ENCODE measurements at places on chromosomes 7 and 10.

- DNase-seq = no peak
Observed at GRCh38 chr7:98877692-98878364, 504 bp upstream of the TRRAP start.

GRCh38 chr10:759898-760477, 70.5 kb upstream of the DIP2C start:
- no peak for DNase-seq

- DNase-seq = no peak
Observed at GRCh38 chr10:117519286-117519685, 23.3 kb upstream of the EMX2 start.

DNA sequence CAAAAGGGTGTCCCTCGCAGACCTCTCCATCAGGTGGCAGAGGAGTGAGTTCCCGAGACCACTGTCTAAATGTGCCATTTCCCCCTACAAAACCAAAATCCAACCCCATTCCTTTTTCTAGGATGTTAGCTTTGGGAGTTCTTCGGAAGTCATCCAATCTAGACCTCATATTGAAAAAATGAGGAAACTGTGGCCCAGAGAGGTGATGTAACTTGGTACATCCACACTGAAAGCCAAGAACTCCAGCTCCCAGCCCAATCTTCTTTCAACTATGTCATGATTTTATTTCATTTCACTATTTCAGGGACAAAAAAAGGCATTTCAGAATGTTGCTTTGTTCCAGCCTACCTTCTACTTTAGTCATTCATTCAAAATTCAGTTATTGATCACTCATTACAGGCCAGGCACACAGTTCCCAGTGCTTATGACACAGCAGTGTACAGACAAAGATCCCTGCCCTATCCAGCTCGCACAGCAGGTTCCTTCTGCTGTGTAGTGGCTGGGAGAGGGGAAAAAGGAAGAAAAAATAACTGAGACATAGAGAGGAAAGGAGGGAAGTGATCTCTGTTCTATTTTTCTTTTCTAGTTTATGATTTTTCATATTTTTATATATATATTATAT, 35.8 kb downstream of the SCRN1 start:
- no peak for DNase-seq

DNA sequence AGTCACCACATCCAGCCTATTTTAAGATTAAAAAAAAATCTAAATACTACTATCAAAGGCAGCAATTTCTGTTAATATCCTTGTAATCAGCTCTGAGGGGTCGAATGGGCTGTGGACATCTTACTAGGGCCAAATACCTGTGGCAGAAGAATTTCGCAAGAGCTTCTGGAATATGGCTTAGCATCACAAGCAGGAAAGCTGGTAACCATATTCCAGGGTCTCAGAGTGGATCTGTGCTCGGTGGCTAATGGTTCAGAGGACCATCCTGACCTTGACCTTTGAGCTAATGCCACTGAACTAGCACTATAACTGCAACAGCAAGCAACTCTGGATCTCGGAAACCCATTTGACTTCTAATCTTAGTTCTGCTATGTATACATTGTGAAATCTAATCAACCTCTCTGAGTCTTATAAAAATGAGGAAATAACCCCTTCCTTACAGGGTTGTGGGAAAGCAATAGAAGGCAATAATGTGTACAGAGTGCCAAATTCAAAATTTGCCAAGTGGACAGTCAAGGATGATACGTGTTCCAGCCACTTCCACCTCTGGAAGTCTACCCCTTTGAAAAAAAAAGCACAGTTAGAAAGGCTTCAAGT, 65.5 kb downstream of the CYP26A1 start:
- DNase-seq = no peak

DNA sequence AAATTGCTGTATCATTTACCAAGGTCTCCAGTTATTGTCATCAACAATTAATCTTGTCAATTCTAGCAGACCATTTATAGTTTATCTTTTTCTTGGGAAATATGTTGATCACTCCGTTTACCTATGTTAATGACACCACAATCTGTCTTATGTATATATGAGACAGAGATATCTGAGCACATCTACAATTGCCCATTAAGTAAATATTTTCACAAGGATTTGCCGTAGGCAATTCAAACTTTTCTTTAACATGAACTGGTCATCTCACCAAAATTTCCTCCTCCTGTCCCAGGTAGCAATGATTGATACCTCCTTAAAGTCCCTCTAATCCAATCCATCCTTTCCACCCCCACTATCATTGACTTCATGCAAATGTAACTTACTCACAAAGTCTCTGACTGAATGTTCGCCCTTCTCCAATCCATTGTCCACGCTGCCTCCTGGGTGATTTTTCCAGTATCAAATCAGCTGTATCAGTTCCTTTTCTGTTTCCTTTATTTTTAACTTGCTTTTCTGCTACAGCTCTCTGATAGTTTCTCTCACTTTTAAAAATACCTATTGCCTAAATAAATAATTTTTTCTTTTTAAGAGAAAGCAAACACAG, 138.3 kb downstream of the GNAT3 start:
- DNase-seq = no peak

DNA sequence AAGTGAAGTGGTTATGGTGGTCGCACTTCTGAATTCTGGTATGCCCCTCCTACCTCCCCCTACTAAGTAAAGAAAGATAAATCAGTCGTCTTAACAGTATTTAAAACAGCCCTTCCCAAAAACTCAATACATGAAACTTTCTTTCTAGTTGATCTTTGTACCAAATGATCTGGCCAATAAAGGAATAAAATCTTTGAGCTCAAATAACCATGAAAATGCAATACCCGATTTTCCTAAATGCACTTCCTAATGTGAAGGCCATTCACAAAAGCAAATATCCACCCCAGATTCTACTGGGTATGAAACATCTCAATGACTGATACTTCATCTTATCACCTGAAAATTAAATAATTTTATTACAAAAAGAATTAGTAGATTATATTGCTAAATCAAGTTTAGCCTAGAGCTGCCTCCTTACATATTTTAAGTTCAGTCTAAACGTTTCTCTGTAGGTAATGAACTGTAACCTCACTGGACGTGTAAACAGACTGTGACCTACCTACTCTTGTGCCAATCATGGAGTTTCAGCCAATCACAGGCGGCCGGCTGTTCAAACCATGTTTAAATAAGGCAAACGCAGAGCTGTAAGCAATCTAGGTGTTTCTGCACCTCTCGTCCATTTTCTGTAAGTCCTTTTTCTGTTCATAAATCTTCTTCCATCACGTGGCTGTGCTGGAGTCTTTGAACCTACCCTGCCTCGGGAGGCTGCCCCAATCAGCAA, 146.9 kb upstream of the AKR1E2 start:
- no peak for DNase-seq

DNA sequence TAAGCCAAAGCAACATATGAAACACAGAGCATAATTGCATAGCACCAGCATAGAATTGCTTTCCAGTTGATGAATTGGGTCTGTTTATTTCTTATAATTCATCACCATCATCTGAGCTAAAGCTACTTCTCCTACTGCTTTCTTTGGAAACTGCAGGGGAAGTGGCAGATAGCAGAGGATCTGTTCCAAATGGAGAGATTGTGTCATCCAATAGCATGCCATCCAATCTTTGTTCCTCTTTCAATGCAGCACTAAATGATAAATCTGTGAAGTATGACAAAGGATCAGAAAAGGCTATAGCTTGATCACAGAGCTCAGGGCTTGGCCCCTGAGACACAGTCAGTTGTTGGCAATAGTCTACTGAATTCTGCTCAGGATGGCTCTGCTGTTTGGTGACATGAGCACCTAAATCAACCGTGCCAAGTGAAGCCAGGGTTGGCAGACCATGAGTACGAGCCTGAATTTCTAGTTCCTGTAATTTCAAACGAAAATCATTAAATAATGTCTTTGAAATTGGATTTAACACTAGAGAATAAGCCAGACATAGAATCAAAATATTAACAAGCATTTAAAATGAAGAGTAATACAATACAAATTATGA, 90.0 kb downstream of the TFEC start:
- no peak for DNase-seq

GRCh38 chr7:27164367-27165088, 809 bp downstream of the HOXA9 start:
- DNase-seq = no peak

DNA sequence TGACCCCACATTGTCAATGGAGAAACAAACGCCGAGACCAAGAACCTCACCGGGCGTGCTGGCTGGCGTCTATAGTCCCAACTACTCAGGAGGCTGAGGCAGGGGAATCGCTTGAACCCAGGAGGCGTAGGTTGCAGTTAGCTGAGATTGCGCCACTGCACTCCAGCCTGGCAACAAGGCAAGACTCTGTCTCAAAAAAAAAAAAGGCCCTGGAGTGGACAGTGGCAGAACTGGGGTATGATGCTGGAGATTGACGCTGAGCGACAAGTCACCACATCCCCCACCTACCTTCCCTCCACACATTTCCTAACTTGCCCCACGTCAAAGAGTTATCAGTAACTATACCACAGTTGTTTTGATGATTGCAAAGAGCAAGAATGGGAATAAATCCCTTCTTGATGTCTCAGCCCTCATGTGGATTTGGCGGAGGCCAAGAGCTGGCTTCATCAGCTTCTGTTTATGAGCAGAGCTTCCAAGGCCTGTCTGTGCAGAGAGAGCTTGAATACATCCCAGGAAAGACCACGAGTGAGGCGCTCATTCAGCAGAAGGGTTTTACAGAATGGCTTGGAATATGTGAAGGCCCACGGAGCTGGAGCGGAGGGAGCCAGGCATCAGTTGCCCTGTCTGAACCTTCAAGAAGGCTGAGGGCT, 28.0 kb upstream of the TNS3 start:
- DNase-seq = no peak

DNA sequence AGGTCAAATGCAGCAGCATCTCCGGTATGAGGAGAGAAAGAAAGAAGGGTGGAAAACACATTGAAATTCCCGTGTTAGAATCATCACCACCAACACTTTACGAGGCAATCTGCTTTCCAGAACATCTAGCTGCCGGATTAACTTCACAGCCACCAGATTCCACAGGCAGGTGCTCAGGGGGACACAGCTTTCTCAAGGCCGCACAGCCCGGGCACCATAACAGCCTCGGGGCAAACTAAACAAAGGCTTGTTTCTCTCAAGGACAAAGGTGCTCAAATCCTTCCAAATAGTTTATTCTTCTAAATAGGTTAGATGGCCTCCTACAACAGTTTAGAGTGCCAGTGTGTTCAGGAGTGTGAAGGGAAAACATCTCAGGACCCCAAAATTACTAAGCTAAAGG, 156.3 kb downstream of the DIP2C start:
- no peak for DNase-seq

DNA sequence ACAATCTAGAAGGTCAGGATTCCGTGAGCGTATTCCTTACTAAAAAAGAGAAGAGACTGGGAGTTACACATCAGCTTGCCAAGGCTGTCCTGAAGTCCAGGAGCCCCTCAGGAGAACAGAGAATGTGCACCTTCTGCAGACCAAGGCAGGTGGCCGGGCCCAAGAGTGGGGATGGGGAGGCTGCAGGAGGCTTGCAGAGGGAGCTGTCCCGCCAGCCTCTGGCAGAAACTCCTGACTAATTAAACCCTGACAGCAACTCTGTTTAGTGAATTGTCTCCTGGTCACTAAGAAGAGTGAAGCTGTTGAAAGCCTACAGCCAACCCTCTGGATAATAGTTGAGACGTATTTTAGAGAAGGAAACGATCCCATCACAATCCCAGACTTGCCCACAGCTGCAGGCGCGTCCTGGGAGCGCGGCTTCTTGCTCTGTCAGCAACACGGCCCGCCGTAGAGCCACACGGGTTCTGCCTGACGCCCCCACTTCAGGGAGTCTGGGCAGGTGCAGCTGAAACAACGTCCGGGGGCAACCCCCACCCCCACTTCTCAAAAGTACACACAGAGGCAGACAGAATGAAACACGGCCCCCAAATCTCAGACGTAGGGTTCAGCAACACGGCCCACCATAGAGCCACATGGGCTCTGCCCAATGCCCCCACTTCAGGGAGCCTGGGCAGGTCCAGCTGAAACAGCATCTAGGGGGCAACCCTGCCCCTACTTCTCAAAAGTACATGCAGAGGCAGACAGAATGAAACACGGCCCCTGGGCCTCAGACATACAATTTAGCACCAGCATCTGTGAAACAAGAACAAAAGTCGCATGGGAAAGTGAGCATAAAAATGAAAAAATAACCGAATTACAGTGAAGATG, 45.2 kb downstream of the DIP2C start:
- DNase-seq = no peak

- no peak for DNase-seq
Observed at GRCh38 chr10:11266426-11266825, 248.8 kb downstream of the CELF2 start.

GRCh38 chr10:76962851-76963250, 674.8 kb downstream of the KCNMA1 start:
- no peak for DNase-seq

DNA sequence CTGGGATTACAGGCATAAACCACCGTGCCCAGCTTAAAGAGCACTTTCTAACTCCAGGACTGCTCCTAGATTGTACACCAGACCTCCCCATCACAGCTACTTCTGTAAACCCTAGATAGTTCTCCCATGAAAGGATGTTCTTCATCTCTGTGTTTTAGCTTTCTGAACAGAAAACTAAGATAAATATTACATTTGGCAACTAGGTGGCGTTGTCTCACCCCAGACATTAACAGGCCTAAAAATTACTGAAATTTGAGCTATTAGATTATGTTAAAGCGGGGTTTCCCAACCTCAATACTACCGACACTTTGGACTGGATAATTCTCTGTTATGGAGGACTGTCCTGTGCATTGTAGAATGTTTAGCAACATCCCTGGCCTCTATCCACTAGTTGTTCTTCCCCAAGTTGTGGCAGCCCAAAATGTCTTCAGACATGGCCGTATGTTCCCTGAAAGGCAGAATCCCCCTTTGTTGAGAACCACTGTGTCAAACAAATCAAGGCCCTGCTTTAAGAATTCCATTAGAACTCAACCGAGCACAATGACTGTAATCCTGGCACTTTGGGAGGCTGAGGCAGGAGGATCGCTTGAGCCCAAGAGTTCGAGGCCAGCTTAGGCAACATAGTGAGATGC, 19.1 kb downstream of the ATOH7 start:
- no peak for DNase-seq

GRCh38 chr10:117674646-117675045, 132.1 kb downstream of the EMX2 start:
- no peak for DNase-seq

DNA sequence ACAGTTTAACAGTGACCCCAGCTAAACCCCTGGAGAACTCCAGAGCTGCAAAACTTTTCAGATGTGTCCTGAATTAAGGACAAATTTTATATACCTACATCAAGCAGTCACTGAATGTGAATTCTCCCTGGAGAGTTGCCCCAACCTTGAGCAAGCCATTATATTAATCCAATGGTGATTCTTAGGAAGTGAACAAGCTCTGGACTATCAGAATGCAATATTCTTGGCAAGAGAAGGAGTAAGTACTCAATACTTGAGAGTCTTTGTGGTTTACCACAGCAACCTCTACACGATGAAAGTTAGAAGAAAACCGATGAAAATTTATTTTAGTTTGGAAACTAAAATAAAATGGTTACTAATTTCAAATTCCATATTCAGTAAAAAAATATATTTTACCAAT, 19.3 kb upstream of the ZNF365 start:
- DNase-seq = no peak

Measured in stimulated activated CD4-positive, alpha-beta T cell treated with anti-CD3 and anti-CD28 coated beads, Interleukin-4, amount 100 ng/mL, for 48 hours (primary cell).